ENCODE measurements at places on chromosomes 2 and 18.

DNA sequence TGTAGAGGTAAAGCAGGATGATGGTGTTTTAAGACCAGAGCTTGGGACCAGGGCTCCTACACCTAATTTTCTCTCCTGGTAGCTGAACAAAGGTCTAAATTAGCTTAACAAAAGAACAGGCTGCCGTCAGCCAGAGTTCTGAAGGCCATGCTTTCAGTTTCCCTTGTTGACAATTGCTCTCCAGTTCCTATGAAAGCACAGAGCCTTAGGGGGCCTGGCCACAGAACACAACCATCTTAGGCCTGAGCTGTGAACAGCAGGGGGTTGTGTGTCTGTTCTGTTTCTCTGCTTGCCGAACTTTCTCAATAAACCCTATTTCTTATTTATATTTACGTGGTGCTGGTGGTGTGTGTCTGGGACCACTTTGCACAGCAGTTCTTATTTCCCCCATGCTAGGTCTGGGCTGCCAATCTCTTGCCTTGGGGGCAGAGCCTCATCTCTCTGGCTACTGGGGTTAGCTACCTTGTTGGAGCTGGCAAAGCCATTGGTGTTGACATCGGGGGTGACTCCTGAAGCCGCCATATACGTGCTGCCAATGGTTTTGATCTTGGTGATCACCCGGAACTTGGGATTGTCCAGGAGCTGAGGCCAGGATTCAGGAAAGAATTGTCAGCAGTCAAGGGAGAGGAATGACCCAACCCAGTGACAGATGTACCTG is 29.0 kb downstream of the CENPO start:
- DNase-seq, result peak; percentile 42

GRCh38 chr2:237575869-237576862 is 9.8 kb downstream of the PRLH start:
- no peak for DNase-seq

GRCh38 chr18:26185267-26185666 is 41.0 kb upstream of the TAF4B start:
- DNase-seq, result no peak

- DNase-seq, result no peak
These were observed 969 bp upstream of the ALKAL2 start for GRCh38 chr2:288758-289361.

DNA sequence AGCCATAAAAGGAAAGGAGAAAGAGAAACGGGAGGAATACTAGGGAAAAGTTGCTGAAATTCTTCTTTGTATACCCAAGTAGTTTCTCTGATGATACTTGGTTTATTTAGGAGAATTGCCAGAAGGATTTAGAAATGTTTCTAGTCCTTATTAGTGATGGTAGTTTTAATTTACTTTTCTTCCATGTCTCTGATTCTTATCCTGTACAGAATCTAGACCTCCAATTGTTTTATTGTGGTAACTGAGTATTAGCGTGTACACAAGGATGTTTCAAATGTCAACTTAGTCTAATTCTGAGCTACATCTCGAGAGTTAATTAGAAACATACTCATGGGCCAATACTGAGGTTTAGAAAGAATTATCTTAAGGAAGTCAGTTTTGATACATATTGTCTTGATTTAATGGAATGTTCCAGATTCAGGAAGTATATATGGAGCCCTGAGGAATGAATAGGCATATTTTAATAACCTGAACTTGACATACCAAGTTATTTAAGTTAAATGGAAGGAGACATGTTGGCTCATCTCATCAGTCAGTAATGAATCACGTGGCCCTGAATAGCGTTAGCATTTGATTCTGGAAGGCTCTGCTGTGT is 219.6 kb downstream of the LTBP1 start:
- no peak for DNase-seq

- DNase-seq, result no peak
These were observed 37.7 kb downstream of the CD302 start for GRCh38 chr2:159760326-159760725.

- DNase-seq, result no peak
These were observed 66.1 kb upstream of the MBOAT2 start for GRCh38 chr2:9069543-9069942.

- no peak for DNase-seq
These were observed 54.6 kb downstream of the RDH14 start for GRCh38 chr2:18505703-18506341.

DNA sequence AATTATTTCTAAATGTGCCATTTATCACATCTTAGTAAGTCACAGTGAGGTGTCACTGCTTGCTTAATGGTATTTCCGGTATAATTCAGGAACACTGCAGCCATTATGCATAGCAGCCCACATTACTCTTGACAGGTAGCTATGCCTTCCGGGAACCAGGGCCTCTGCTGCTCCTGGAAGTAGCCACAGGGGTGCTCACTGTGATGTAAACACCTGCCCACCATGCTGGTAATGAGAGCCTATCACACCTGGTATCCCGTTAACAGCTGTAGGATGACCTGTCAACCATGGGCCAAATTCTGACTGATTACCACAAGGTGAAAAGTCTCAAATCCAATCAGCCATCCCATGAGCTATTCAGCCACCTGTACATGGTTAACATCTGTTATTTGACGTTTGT is 647.0 kb upstream of the NXPH2 start:
- DNase-seq, result no peak

- no peak for DNase-seq
These were observed 278.3 kb downstream of the NAPG start for GRCh38 chr18:10804126-10804525.

- no peak for DNase-seq
These were observed 1.3 kb downstream of the TMEM163 start for GRCh38 chr2:134717286-134718022.

DNA sequence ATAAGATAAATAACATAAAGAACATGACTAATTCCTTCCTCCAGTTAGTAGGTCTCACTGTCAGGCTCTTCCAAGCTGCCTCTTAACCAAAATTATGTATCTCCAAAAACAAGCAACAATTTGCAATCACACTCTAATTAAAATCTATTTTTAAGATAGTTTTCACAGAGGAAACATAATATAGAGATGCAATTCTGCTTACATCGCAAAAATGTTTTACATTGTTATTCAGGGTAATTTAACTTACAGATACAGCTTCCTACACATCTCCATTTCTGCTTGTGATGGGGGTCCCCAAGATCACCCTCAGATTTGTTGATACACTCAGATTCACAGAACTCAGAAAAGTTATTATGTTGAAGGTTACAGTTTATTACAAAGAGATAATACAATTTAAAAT is 115.5 kb downstream of the DSC3 start:
- DNase-seq, result no peak

GRCh38 chr18:28666216-28666615 is 489.3 kb upstream of the CDH2 start:
- no peak for DNase-seq

GRCh38 chr2:234792621-234793022 is 159.2 kb upstream of the SH3BP4 start:
- no peak for DNase-seq

DNA sequence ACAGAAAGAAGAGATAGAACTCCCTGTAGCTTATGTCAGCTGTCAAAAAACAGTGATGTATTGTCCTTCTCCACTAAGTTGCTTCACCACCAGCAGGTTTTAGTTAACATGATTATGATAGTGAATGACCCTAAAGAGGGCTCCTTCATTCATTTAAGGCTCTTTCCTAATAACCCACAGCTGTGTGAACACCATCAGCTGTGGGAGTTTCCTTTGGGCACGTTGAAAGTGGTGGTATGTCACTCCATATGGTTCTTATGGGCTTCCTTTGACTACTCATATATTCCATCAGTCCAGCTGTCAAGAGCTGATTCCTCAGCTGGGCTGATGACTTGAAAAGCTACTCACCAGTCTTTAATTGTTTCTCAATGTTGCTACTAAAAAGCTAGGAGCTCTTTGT is 210.3 kb downstream of the UBE2E3 start:
- no peak for DNase-seq

DNA sequence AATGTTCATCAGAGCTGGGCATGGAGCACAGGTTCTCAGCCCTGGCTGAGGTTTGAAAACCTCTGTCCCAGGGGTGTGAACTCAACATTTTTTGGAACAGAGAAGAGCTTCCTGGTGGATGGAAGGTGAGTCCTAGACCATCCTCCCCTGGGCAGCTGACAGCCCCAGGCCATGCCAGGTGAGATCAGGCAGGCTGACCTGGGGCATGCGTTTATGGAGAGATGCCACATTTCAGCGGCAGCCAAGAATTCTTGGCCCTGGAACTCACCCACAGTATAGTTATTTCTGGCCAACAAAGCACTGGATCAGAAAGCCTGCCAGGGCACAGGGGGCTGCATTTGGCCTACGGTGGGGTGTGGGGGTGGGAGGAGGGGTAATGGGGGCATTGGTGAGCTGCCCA is 83.8 kb downstream of the EDAR start:
- DNase-seq, result no peak

GRCh38 chr2:122523143-122523542 is 767.7 kb downstream of the TSN start:
- DNase-seq, result no peak

GRCh38 chr2:37742286-37742685 is 70.8 kb upstream of the CDC42EP3 start:
- no peak for DNase-seq

- no peak for DNase-seq
These were observed 16.6 kb upstream of the NR4A2 start for GRCh38 chr2:156349161-156349560.

DNA sequence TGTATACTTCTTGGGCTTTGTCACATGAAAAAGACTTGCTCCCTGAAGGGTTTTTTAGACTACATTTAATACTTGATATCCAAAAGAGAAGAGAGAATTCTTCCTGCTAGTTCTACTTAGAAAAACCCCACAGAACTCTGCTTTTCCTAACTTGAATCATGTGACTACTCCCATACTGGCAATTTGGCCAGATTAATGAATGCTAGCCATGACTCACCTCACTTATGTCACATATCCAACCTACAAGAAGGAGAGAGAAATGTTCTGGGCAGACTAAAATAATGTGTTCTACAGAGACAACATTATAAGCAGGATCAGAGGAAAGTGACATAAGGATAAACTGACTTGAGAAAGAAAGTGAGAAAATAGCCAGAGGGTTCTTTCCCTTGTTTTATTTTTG is 249.3 kb upstream of the GULP1 start:
- no peak for DNase-seq

- no peak for DNase-seq
These were observed 686.8 kb upstream of the SALL3 start for GRCh38 chr18:78292618-78293380.

DNA sequence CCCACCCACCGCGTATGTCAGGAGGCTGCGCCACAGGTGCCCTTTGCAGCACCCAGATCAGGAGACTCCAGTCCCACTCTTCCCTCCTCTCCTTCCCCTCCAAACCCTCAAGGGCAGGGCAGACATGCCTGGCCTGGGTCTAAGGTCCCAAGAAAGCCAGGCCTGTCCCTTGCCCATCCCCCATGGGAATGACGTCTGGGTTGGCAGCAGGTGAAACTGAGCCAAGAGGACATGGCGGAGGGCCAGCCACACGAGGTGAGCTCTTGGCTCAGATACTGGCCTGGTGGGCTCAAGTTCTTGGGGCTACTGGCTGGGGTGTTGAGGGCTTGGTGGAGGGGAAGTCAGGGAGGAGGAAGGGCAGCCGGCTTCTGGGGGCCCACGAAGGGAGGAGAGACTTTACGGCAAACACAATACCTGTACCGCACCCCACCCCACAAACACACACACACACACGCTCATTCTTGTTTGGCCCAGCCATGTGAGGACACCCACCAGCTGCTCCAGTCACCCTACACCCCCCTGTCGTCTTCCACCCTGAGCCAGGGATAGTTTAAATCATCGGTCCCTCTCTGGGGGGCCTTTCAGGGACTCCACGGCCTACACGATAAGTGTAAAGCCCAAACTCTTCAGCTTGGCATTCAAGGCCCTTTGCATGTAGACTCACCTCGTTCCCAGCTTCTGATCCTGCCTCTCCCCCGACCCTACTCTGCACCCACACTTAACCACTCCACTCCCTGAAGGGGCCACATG is 24.1 kb upstream of the TNS1 start:
- no peak for DNase-seq

GRCh38 chr18:69622184-69622583 is 221.5 kb downstream of the DOK6 start:
- DNase-seq, result no peak

DNA sequence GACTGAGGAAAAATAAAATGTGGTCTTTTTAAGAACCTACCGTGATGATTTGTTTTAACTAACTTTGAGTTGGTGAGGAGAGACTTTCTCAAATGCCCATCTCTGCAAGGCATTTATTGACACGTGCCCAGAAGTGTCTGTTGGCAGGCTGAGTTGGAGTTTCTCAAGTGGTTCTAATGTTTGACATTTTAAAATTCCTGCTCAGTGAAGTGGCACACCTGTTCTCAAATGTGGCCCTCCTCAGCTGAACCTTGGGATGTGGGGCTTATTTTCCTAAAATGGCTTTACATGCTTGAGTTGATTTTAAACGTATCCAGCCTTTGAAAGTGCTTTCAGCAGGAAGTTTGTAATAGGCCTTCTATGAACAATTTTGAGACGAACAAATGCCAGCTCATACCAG is 876 bp upstream of the CAVIN2 start:
- no peak for DNase-seq
